GM12892 (cell line): ENCODE measurements at places on chromosomes 1 and 21.
A peak's percentile ranks its signal among the peaks of the same experiment; 100 is the strongest.

DNA sequence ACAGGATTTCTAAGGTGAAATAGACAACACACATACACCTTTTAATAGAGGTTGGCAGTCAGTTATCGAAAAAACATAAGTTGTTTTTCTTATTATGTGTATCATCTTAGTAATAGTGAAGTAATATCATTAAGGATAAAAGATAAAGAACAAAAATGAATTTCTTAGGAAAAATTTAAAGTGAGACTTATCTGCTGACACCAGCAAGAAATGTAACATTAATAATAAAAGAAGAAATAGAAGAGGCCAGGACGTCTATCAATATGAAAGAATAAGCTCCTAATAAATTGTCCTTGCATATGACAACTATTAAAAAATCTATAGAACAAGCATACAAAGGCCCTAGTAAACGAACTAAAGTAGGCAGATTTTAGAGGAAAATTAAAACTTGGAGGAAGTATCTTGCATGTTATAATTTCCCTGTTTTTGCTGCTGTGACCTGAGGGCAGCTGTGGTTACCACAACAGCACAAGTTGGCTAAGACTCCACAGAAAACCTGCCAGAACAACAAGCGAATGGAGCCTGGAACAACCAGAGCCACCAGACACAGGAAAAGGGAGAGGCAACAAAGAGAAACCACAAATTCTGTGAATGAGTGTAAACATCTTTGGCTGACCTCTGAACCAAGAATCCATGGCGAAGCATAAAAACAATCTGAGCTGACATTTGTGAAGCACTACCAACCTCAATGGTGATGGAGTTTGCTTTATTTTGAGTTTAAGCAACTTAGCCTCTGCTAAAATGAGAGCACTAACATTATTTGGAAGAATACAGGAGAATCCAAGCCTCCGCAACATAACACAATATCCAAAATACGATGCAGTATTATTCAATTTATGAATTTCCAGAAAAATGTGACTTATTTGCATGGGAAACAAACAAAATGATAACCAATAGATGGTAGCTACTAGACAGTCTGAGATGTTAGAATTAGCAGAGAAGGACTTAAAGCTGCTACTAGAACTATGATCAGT, 207.5 kb downstream of the KCNT2 start:
- DNase-seq, result no peak

- no peak for DNase-seq
Observed at GRCh38 chr1:230145953-230146476, 79.0 kb downstream of the GALNT2 start.

GRCh38 chr1:246787781-246788513, 63.7 kb downstream of the SCCPDH start:
- DNase-seq, result no peak

GRCh38 chr1:21763236-21763635, 19.7 kb downstream of the USP48 start:
- DNase-seq, result no peak

GRCh38 chr1:183274836-183275235, 88.8 kb downstream of the LAMC2 start:
- no peak for DNase-seq

GRCh38 chr1:54577612-54578011, 29.6 kb downstream of the ACOT11 start:
- DNase-seq, result no peak

DNA sequence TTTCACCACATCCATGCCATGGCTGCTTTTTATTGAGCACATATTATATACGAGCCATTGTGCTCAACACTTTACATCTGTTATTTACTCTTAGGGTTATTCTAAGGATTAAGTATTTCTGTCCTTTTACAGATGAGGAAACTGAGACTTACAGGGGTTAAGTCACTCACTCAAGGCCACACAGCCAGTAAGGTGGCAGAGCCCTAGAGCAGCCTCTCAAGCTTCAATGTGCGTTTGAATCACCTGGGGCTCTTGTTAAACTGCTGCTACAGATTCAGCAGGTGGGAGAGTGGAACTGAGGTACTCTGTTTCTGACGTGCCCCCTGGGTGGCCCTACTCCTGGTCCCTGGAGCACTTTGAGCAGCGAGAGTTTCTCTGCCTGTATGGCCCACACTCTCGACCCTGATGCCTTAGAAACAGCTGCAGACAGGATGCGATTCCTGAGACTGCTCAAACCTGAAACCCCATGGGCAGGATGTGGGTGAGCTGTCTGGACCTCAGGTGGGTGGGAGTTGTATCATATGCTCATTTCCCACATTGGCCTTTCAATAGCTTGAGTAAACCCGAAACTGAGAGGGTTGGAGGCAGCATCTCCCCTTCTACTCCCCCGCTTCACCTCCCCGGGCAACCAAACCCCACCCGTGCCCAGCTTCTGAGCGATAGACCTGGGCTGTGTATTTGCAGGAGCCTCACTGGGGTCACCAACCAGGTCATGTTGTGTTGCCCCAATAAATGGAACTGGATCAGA, 59.3 kb downstream of the MAN1C1 start:
- peak; percentile 70 for DNase-seq

DNA sequence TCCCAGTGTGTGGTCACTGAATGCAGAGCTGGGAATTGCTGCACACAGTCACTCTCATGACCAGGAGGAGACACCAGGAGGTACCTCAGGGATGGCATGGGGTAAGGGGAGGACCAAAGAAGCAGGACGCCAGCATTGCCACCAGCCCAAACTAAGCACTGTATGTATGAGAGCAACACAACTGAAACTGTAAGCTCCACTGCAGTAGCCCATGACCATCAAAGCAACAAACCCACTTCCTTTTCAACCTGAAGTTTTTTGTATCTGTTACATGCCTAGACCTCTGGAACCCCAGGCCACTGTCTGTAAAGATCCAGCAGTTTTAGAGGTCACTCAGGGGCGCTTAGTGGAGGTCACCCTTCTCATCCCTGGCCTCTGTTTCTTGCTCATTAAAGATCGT, 164.3 kb downstream of the SETD4 start:
- DNase-seq, result no peak

- no peak for DNase-seq
Observed at GRCh38 chr1:112296908-112297307, 99.1 kb upstream of the CTTNBP2NL start.

GRCh38 chr1:22064751-22065402, 12.4 kb downstream of the CDC42 start:
- no peak for DNase-seq

GRCh38 chr1:107599220-107599619, 365.8 kb downstream of the VAV3 start:
- DNase-seq, result no peak

GRCh38 chr1:107378426-107378825, 237.6 kb downstream of the NTNG1 start:
- DNase-seq, result no peak

DNA sequence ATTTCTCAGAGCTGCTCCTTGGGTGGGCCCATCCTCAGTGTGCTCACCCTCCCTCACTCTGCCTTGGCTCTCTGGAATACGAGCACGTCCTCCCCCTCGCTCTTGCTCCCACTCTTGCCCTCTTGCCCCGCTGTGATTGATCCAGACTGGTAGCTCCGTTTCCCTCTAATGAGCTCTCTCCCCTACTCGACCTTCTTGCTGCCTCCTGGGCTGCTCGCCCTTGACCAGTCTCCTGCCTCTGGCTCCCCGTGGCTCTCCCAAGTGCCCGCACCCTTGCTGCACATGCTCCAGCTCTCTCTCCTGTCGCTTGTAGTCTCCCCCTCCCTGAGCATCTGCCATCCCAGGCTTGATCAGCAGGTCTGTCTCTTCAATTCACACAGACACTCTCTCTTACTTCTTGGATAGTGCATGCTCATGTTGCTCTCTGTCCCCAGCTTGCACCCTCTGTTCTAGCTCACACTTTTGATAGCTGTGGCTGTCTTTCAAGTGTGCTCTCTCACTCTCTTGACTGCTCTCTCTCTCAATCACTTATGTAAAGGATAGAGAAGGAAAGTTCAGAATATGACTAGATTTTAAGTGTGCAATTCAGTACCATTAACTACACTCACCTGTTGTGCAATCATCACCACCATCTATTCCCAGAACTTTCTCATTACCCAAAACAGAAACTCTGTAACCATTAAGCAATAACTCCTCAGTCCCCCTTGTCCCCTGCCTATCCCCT, 51.1 kb downstream of the PHC2 start:
- DNase-seq, result no peak

DNA sequence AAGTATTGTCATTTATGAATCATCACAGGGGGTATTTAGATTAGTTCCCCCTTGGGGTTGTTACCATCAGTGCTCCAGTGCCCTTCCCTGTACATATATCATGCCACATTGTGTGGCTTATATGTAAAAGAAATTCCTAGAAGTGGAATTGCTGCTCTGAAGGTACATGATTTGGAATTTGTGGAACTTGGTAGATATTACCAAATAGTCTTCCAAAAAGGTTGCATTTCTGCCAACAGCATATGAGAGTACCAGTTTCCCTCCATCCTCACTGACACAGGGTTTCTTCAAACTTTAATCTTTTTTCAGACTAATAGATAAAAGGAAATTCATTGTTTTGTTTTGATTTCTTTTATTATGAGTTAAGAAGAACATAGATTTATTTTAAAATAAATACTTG, 41.3 kb downstream of the AKNAD1 start:
- no peak for DNase-seq

DNA sequence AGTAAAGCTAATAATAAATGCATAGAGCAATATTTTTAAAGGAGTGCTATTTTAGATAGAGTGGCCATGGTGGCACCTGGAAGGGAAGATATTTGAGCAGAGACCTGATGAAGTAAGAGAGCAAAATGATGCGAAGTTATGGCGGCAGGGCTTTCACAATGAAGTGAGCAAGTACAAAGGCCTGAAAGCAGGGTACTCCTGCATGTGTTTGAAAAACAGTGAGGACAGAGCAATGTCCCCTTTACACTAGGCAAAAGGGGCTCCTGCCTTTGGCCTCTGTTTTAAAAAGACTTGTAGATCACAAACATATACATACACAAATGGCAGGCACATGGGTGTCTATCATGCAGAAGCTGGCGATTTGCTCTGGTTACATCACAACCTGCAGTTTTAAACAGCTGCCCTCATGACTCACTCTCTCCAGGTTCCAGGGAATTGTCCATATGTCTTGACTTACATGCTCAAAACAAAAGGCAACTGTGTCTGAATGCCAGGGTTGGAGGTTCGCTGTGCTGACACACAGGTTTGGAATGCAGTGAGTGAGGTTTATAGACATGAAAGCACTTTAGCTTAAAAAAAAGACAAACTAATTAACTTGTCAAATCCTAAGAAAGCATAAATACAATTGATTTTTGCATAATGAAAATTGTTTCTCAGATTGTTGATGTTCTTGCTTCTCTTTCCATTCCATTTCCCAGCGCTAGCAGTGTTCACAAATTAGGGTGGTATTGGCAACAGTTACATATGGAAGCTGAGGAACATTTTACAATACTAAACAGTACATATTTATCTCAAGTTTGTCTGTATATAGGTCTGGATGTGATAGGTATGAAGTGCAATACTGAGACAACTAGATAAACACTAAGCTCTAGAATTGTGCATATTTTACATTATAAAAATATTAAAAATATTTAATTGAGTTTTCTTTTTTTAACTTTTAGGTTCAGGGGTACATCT, 313.9 kb downstream of the BARHL2 start:
- no peak for DNase-seq

DNA sequence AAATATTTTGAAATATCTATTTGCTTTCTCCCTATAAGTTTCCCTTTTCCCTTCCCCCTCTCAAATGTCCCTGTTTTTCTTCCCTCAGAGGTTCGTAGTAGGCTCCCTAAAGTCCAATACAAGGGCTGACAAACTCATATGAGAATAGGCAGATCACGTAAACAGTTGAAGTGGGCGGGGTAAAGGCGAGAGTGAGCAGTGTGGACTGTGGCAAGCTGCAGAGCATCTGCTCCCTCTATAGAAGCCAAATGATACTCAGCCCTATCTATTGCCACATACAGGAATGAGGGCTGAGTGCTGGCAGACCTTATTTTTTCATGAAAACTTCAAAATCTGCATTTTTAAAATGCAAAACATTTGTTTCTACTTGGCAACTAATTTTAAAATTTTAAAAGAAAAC, 26.3 kb downstream of the PRDX6 start:
- DNase-seq, result no peak

GRCh38 chr1:78045926-78046778, at the start of gene GIPC2:
Gene GIPC2 (plus strand): TSS chr1:78045966. CDS start chr1:78046095, 129 bp downstream.
- DNase-seq, result peak; percentile 34

GRCh38 chr1:146020058-146021049, 1.2 kb downstream of the HJV start:
- DNase-seq, result no peak

GRCh38 chr1:174841747-174842146, 158.0 kb upstream of the CACYBP start:
- no peak for DNase-seq

GRCh38 chr1:116485976-116486375, 84.8 kb downstream of the CD58 start:
- DNase-seq, result no peak

DNA sequence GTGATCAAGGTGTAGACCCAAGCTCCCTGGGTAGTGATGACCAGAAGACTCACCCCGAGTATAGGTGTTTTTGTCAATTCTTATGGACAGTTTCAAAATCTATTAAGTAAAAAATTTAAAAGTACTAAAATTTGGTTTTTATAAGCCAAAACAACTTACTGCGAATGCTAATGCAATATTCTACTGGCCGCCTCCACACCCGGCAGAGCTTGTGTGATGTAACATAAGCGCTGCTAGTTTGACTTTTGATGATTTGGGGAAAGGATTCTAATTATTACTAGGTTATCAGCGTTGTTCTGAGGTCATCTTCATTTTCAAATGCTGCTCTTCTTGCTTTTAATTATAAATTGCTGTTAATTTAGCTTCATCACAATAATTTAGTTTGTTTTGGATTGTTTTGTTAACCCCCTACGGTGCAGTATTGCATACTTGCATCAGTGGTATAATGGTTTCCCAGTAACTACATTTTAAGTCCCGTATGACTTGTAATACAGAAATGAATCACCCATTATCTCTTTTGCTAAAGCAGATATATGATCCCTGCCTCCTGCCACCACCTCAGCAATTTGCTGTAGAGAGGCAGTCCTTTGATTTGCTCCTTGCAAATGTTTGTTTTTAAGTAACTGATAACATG, 178.0 kb downstream of the SDCCAG8 start:
- DNase-seq, result no peak

- no peak for DNase-seq
Observed at GRCh38 chr1:40606194-40606593, 59.3 kb downstream of the RIMS3 start.

DNA sequence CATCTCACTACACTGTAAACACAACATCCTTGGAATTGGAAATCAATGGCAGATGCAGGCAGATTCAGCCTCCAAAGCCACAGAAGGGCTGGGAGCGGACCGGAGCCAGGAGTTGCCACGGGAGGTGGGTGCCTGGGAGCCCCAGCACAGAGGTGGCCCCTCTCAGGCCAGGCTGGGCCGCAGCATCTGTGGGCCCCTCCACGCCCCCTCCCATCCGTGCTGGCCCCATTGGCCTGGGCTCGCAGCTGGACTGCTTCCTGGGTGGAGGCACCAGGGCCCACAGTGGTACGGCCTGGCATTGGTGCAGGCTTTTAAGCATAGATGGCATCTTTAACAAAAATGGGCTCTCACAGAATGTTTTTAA, 64.2 kb downstream of the SLX9 start:
- no peak for DNase-seq

- DNase-seq, result no peak
Observed at GRCh38 chr21:39319251-39319756, 5.9 kb upstream of the BRWD1 start.
